ENCODE measurements at places on chromosomes 5 and 9.

DNA sequence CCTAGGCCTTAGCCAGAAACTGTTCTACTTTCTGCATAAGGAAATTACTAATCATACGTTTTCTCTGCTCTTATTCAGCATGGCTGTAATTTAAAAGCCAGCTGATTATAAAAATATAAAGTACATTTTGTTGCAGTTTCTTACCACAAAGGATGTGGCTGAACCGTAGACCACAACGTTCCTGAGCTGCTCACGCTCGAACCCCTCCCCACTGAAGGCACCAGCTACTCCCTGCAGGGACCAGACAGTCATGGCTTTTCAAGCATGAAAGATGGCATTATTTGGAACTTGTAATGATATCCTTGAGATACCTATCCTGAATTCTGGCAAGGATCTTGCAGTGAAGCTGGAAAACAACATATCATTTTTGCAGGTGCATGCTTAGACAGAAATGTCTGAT, 91.8 kb upstream of the DMRT1 start:
- DNase-seq, result no peak

DNA sequence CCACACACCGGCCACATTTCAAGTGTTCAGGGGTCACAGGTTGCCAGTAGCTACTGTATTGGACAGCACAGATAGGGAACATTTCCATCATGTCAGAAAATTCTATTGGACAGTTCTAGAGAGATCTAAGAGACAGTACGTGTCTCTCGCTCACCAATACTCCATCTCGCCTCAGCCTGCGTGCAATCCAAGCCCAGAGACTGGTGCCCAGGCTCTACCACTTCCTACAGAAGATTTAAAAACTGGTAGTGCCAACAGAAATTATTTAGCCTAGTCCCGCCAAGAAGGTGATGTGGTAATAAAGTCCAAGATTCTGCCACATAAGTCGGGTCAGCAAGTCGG, 390 bp upstream of the SNX2 start:
- no peak for DNase-seq

DNA sequence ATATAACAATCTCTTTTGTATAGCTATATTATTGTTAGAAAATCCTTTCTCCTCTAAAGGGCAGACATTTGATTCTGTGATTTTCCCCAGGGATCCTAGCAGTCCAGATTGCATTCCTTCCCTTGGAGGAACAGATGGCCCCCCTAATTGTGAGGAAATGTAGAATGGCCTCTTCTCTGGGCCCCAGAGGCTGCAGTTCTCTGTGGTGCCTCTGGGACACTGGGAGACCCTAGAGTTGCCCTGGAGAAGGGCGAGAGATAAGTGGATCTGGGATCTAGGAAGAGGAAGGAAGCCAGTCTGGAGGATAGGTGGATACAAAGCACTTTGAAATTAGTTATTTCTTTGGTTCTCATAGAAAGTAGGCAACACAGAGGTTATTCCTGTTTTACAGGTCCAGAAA, 1.9 kb upstream of the HINT2 start:
- no peak for DNase-seq

DNA sequence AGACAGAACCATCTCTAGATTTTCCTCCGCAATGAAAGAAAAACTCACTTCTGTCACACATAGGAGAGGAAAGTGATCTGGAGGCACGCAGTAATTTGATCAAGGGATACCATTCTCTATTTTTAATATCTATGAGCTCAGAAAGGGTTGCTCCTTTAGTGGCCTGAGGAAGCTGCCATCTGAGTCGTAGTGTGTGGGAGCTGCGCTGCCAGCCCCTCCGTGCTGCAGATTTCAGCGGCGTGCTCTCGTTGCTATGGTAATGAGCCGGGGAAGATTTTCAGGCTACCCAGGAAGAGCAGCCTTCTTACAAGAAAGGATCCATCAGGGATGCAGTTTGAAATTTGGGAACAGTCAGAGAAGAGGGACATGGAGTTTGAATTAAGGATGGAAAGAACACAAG, 17.1 kb upstream of the GOLM1 start:
- no peak for DNase-seq

- DNase-seq, result peak; percentile 97
Measured at GRCh38 chr5:82164176-82164976, 113.8 kb downstream of the RPS23 start.

- DNase-seq, result peak; percentile 73
Measured at GRCh38 chr9:122374885-122375420, 4.1 kb downstream of the PTGS1 start.

- DNase-seq, result no peak
Measured at GRCh38 chr9:137647096-137647714, 28.4 kb downstream of the EHMT1 start.

GRCh38 chr5:102678267-102679058, 76.6 kb upstream of the PAM start:
- DNase-seq, result peak; percentile 77

DNA sequence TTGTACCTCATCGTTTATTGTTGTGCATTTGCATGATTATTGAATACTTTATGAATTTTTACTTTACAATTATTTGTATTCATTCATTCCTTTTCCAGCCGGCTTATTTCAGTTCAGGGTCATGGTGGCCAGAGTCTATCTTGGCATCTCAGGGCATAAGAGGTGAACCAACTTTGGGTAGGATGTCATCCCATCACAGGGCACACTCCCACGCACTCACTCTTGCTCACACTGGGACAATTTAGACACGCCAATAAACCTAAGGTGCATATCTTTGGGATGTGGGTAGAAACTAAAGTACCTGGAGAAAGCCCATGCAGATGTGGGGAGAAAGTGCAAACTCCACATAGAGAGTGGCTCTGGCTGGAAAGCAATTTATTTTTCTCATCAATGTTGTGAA, 158.1 kb upstream of the MAST4 start:
- DNase-seq, result no peak

GRCh38 chr9:36560771-36561170, 11.9 kb upstream of the MELK start:
- peak; percentile 53 for DNase-seq

GRCh38 chr9:15873573-15874177, 320.8 kb downstream of the CCDC171 start:
- DNase-seq, result peak; percentile 75

DNA sequence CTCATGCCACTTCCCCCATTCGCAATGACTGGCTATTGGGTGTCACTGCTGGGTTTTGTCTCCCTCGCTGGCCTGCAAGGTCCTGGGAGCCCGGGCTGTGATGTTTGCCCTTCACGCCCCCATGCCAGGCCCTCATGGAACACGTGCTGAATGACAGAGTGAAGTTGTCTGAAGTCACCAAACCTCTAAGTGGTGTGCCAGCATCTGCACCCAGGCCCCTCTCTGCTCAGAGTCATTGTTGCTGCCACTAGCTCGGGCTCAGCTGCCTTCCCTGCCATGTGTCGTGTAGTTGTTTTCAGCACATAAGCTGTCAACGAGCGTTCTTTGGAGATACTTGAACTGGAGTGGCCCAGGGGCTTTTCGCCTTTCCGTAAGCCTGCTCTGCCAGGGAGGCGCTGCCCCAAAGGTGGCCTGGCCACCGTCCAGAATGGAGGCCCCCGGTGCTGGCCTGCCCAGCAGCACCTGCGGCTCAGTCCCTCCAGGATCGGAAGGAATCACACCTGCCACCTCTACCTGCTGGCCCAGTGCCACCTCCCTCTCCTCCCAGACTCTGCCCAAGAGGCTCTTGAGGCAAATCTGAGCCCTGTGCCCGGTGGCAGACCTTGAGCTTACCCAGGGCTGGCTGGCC, 250.1 kb downstream of the PBX3 start:
- no peak for DNase-seq

DNA sequence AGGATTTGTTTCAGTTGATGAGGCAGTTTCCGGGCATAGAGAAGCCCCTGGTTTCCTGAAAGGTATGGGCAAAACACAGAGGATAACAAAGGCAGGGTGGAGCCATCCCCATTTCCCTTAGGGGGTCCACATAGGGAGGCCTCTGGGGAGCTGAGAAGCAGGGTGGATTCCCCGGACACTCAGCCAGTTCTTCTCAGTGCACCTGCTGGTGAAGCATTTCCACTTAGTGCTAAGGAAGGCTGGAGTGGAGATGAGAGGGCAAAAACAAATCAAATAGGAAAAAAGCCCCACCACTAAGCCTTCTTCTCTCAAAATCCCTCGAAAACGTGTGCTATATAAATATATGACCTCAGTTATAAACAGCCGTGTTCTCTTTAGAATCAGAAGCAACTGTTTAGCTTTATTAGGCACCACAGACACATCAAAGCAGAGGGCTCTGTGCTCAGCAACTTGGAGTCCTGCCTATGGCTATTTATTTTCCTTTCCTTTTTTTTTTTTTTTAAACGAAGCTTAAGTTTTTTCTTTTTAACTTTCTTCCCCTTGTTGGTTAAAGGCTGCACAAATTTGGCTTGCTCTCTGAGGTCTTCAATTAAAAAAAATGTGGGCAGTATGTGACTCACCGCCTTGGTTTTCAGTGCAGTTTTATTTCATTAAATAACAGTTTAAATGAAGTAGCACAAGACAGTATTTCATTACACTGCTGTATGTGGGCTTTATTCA, 67.7 kb downstream of the PRDM6 start:
- peak; percentile 83 for DNase-seq

- DNase-seq, result no peak
Measured at GRCh38 chr9:8694983-8695588, 895.5 kb upstream of the DMAC1 start.

GRCh38 chr5:84494453-84494852, 109.8 kb upstream of the EDIL3 start:
- peak; percentile 81 for DNase-seq

DNA sequence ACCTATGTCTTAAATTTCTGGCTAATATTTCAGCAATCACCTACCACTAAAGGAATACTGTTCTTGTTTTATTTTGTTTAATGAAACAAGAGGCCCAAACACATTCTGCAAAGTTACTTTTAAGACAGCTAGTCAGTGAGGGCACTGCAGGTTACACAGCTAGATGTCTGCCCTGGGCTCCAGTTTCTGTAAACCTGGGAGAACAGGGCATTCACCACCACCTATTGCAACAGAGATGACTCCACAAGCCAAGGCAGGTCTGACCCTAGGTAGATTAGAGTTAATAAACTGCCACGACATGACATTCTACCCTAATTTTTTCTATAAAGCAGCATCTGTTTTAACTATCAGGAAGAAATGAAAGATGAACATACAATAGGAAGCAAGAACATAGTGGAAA, 90.8 kb downstream of the SLF1 start:
- no peak for DNase-seq

DNA sequence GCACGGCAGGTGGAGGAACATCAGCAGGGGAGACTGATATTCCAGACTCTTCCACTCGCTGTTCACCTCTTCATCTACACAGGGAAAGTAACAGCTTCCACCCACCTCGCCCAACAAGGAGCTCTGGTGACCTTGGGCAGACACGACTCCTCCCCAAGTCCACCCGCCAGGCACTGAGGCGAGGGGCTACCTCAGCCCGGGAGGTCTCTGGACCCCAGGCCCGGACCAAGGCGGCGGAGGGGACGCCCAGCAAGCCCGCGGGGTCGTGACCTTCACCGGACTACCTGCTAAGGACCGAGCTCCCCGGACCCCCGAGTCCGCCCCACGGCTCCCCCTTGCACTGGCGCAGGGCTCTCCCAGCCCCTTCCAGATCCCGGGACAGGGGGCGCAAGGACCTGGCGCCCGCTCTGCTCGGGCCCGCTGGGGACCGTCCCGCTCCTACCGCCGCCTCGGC, 70.2 kb upstream of the LPCAT1 start:
- no peak for DNase-seq

DNA sequence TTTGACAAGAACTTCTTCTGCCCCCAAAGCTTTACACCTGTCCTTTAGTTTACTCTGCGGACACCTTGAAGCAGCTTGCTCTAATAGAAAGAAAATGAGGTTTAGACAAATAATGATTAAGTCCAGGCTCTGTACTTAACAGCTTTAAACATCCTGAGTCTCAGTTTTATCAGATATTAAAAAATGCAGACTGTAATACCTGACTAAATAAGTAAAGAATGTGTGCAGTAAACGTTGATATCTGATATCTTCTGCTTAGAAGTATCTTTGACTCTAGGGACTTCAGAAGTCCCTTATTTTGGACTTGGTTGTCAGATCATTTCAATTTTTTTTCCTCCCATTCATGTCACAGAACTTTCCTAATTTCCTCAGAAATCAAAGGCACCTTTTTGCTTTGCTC, 1060.4 kb downstream of the CDH12 start:
- DNase-seq, result peak; percentile 59

- DNase-seq, result no peak
Measured at GRCh38 chr9:127447416-127448111, 3.6 kb downstream of the RPL12 start.

DNA sequence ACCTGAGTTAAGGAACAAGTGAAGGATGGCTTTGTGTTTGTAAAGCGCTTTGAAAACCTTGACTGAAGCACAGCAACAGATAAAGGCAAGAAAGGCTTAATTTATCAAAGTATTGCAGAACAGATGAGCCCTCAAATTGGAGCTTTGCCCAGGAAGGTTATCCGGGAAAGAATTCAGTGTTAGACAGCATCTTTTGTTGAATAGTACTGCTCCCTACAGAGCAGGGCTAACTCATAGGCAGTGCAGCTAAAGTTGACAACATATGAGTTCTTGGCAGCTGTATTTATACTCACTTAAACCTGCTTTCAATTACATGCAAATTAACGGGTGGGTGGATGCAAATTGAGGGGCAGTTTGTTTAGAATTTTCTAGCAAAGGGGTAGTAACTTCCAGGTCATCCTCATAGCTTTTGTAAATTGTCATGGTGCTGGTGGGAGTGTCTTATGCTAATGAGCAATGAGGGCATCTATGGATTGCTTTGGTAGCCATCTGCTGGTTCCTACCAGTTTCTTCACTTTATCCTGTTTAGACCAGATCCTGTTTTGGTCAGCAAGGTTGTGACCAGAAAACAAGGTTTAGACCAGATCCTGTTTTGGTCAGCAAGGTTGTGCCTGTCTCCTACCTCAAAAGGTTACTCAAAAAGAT, 105.8 kb downstream of the GDA start:
- peak; percentile 6 for DNase-seq

DNA sequence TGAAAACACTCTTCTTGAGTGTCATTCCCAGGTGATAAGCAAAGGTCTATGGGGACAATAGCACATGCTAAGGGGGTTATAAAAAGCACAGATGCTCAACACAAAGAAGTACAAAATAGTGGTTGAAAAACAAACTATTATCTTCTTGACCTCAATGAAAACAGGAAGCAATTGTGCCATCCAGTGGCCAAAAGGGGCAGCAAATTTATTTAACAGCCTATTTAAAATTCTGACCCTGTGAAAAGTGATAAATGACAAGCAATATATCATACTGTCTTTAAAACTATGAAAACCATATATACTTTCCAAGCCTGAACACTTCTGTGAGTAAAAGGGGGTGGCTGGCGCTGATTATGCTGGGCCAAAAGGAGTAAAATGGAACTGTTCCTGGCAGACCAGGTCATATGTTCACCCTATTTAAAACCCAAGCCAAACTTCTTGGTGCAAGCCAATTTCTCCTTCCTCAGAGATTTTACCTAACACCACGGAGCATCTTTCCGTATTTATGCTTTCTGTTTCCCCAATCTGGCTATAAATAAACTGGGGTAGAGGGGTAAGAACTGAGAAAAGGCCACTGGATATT, 29.7 kb downstream of the TEX10 start:
- peak; percentile 49 for DNase-seq

DNA sequence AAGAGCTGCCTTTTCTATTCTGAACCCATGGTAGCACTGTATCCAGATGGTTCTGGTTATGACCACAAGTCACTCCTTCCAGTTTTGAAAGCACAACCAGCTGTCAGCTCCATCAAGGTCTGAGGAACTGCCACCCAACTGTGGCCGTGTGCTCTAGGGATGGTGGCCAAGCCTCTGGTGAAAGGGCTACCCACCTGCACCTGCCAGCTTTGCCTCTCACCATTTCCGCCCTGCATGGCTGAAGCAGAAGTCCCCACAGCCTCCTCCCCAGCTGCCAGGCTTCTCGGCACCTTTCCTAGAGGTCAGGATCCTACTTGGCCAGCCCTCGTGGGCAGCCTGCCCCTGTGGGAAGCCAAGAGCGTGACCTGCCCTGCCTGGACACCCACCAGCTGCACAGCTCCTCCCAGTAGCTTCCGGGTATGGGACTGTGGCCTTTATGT, 16.8 kb downstream of the SEMA5A start:
- DNase-seq, result no peak

Measured in iris pigment epithelial cell (primary cell).